ENCODE measurements at places on chromosomes 6 and 20. TPM values are rescaled to one million over a fixed set of nuclear protein-coding genes. Genes with fewer than 3 reads are reported as not detected.

ZFP57 gene
- 2.7 TPM for total RNA-seq

PSORS1C2 gene
- total RNA-seq = not detected

OLIG3 gene
- not detected for total RNA-seq

BNIP5 gene
- not detected for total RNA-seq

SPATA25 gene
- 1.4 TPM for total RNA-seq

PRSS35 gene
- 0.37 TPM for total RNA-seq

ADAM33 gene
- total RNA-seq = 101 TPM

DEFB132 gene
- total RNA-seq = not detected

DOK5 gene
- total RNA-seq = 5.3 TPM

NKAPL gene
- 1.6 TPM for total RNA-seq

PTCRA gene
- not detected for total RNA-seq

ZNF391 gene
- total RNA-seq = 1.1 TPM

HLA-DRB1 gene
- under 0.01 TPM for total RNA-seq

CD83 gene
- 3.9 TPM for total RNA-seq

ZNF831 gene
- not detected for total RNA-seq

RALGAPB gene
- total RNA-seq = 37.7 TPM

TSPO2 gene
- total RNA-seq = not detected

ILRUN gene
- 40.9 TPM for total RNA-seq

NMBR gene
- total RNA-seq = 0.37 TPM

CLPSL2 gene
- not detected for total RNA-seq

OTOR gene
- not detected for total RNA-seq

SCRT2 gene
- total RNA-seq = not detected

SPATS1 gene
- not detected for total RNA-seq

PI3 gene
- total RNA-seq = not detected

TGM3 gene
- total RNA-seq = not detected

TRIM10 gene
- total RNA-seq = not detected

SIM1 gene
- 2.9 TPM for total RNA-seq

DSP gene
- total RNA-seq = under 0.01 TPM

MYT1 gene
- not detected for total RNA-seq

TRIM40 gene
- not detected for total RNA-seq

C6orf163 gene
- total RNA-seq = 2.9 TPM

TXLNB gene
- not detected for total RNA-seq

NKAIN2 gene
- not detected for total RNA-seq

Measured in subcutaneous preadipocyte (primary cell).